ENCODE measurements at places on chromosomes 4 and X.

DNA sequence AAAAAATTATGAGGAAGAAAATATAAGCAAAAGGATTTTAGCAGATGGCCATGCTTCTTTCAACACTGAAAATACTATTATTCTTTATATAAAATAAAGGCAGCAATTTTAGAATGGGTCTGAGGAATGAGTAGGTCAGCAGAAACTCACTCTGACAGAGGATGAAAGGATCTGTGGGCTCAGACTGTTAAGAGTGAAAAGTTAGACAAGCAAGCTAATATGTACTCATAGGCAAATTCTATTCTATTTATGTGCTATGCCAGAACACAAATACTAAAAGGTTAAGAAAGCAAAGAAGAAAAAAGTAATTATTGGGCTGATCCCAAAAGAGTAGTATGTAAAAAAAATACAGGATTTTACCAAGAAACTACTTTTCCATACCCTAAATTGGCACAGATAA is 13.9 kb downstream of the LCORL start:
- no peak for DNase-seq

DNA sequence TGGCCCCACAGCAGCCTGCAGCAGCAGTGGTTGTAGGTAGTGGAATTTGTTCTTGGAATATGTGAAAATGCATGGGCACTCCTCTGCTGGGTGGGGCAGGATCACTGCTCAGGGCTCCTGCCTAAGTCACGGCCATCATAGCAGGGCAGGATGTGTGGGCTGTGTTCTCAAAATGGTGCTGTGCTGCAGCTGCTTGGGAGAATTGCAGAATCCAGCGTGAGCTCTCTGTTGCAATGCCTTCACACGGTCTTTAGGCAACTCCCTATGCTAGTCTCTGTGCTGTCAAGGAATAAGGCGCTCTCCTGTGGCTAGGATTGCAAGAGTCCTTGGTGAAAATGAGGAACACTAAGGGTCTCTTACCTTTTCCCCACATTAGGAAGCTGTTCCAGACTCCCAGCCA is 42.9 kb downstream of the F8 start:
- DNase-seq: no peak

GRCh38 chrX:125288343-125288742 is 31.3 kb upstream of the TEX13C start:
- no peak for DNase-seq

GRCh38 chrX:72176981-72177380 is 4.6 kb upstream of the PIN4 start:
- no peak for DNase-seq

- no peak for DNase-seq
Measured at GRCh38 chrX:135629342-135629741, 84.1 kb upstream of the CT45A1 start.

- DNase-seq: no peak
Measured at GRCh38 chr4:62450740-62451139, 1250.6 kb downstream of the ADGRL3 start.

Data from AG10803 (cell line).